Stimulated activated CD8-positive, alpha-beta memory T cell treated with anti-CD3 and anti-CD28 coated beads, Interleukin-7, amount 100 ng/mL, for 1 hour (primary cell): ENCODE measurements at places on chromosomes 12 and 14.

DNA sequence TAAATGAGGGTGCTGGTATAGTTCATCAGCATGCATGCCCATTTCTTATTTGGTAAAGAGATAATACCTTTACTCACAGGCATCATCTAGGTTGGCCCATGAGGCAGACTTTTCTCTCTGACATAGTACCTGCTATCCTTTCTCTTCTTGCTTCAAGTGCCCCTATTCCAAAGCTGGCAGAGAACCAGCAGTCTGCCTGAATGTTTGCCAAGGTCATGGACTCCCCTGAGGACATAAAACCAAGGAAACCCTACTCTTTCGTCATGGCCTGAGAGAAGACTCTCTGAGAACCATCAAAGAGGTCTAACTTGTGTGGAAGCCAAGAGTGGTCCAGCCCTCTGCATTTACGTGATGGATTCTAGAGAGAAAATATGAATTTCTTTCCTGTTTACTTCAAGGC is 11.9 kb downstream of the PPP1R36 start:
- no peak for DNase-seq

DNA sequence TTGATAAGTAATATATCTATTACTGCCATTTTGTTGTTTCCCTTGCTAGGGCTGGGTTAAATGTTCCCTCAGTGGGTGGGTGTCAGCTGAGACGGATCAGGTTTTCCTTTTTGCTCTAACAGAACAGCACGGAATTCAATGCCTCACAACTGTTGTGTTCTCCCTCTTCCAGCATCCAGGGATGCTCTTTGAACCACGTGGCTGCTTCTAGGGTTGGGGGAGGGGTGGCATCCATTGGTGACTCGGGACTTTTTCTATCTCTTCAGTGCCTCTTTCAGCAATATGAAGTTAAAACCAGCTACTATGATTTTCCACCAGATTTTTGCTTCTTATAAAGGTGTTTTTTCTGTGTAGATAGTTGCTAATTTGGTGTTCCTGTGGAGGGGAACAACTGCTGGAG is 884.9 kb upstream of the FOXG1 start:
- no peak for DNase-seq

GRCh38 chr12:52423661-52424500 is 10.3 kb downstream of the KRT75 start:
- DNase-seq = no peak

- DNase-seq = no peak
Measured at GRCh38 chr12:39958377-39958776, 147.5 kb downstream of the SLC2A13 start.

- no peak for DNase-seq
Measured at GRCh38 chr12:72676556-72676955, 404.4 kb downstream of the TRHDE start.

DNA sequence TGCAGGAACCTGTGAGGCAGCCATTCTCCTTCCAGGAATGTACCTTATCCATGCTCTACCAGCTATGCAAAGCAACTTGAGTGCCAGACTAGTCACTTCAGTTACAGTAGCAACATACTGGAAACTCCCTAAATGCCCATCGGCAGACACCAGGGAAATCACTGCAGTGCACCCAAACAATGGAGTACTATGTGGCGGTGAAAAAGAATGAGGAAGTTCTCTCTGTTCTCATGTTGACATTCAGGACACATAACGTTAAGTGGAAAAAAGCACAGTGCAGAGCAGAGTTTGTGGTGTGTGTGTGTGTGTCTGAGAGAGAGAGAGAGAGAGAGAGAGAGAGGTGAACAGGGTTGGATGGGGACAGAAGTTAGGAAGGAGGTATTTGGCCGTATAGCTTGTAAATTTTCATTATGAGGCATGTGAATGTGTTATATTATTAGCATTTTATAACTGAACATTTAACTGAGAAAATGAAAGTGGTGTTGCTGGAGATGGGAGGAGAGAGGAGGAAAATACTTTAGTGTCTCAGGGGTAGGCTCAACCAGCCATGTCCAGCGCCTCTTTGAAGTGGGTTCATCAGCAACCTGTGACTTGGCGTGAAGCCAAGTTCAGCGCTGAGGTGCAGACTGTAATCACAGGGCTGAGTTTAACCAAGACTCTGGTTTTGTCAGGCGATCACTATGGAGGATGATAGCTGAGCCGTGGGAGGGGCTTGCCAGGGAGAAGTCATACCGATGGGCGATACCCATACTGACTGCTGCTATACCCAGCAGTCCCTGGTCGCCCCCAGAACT is 17.3 kb downstream of the TNFAIP2 start:
- DNase-seq = no peak

DNA sequence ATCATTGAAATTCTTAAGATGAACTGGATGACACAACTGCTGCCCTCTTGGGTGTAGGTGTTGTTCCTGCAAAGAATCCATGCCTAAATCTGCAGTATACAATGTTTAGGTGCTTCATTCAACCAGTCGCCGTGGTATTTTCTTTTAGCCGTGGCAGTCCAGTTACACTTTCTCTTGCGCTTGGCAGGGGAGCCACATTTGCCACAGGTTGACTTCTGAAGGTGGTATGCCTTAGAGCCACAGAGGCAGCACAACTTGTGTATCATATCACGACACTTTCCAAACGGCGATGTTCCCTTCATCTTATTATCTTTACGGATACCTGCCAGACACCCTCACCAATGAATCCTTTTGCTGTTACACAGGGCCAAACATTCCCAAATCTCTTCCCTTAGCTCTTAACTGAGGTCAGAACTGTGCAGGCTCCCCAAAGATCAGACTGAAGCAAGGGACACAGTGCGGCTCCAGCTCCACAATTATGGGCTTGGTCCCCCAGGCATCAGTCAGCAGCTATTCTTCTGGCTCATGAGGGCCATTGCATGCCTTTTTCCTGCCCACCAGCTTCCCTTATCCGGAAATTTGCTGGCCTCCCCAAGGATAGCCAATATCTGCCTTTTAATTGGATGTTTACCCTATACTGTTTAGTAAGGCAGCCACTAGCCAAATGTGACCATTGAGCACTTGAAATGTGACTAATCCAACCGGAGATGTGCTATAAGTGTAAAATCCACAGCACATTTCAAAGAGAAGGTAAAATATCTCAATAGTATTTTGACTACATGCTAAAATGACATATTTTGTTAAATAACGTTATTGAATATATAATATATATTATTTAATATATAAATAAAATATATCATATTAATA is 50.7 kb downstream of the SENP1 start:
- DNase-seq = no peak

GRCh38 chr12:57609101-57609780 is 2.0 kb upstream of the ARHGEF25 start:
- DNase-seq = no peak

DNA sequence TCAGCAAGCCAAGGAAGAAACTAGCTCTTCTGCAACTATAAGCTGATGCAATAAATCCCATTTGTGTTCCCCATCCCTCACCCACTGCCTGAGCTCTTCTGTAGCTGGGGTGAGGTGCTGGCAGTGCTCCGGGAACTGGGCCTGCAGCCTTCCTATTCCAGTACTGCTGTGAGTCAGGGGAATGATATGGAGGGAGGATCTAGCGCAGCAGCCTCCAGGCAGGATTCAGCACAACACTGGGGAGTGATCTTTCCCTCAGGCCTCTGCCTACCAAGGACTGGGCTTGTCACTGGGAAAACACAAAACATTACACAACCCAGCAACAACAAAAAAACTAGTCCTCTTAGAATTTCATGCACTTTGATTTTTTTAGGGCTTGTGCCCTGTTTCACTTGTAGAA is 58.7 kb downstream of the ST8SIA1 start:
- no peak for DNase-seq

DNA sequence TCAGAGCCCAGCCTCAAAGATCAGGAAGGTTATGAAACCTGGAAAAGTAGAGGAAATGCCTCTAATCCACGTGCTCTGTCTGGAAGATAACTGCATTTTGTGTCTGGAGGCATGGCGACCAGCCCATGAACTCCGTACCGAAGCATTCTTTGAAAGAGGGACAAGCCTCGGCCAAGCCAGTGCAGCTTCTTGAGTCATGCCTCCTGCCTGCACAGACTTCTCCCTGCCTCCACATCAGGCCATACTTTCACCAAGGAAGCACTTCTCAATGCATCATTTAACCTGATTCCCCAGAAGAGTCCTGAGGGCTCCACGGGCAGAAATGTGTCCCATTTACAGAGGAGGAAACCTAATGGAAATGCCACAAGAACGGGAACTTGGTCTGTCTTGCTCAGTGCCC is 3.4 kb downstream of the ACTN1 start:
- no peak for DNase-seq
